ENCODE measurements at places on chromosomes 11 and 22. TPM values are rescaled to one million over a fixed set of nuclear protein-coding genes. Genes with fewer than 3 reads are reported as not detected.

Gene MRGPRF
- total RNA-seq: 0.12 TPM

Gene GUCY1A2
- 0.08 TPM for total RNA-seq

Gene SCUBE1
- 0.26 TPM for total RNA-seq

Gene PAK1
- total RNA-seq: 21.8 TPM

Gene ARFGAP2
- total RNA-seq: 26.8 TPM

Gene CASP5
- total RNA-seq: not detected

Gene ANGPTL5
- 0.10 TPM for total RNA-seq

Gene EHBP1L1
- 39.1 TPM for total RNA-seq

Gene C1QTNF4
- total RNA-seq: not detected

All from A549 treated with Mapracorat at 1 μM for 4 hours (cell line).